ENCODE measurements at places on chromosomes 2 and 18. TPM values are rescaled to one million over a fixed set of nuclear protein-coding genes. Genes with fewer than 3 reads are reported as not detected.

GRCh38 chr2:62348700-62349099, 152.8 kb downstream of the B3GNT2 start:
- DNase-seq: no peak

DNA sequence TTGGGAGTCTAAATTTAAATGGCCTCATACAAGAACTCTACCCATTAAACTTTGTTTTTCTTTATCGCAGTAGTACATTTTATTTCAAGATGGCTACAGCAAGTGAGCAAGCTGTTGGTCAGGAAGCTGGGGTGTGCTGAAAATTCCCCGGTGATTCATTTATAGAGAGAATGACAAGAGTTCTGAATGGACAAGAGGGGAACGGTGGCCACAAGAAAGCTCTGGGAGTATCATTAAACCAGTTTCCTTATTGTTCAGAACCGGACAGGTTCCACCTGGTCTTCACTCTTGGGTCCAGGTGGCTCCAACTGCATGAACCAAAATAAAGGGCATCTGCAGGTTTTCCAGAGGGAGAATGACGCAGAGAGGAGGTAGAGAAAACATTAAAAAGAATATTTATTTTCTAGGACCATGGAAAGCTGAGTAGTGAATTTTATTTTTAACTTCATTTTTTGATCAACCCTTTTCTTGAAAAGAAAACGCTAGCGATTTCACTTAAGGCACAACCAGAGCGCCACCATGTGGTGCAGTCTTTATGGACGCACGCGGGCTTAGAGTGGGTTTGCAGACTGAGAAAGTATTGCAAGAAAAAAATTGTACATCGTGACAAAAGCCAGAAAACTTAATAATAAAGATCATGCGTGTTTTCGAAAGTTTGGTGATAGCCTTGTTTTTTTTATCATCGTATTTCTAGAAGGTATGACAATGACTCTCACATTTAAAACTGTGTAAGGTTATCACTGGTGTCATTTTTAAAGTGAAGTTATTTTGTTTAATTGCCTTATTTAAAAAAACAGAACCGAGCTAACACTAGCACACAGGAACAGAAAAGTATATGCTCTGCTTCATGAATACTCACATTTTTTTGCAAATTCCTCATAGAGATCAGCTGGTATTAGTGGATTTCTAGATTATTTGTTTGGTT, 97.9 kb upstream of the NOL4 start:
- DNase-seq: no peak

DNA sequence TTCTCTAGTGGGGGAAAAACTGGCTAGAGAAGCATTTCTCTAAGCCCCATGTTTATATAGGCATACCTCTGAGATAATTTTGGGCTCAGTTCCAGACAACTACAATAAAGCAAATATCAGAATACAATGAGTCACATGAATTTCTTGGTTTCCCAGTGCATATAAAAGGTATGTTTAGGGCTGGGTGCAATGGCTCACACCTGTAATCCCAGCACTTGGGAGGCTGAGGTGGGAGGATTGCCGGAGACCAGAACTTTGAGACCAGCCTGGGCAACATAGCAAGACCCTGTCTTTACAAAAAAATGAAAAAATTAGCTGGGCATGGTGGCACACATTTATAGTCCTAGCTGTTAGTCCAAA, 22.2 kb downstream of the TSN start:
- no peak for DNase-seq

GRCh38 chr18:76518860-76519538, 24.0 kb upstream of the ZNF516 start:
- no peak for DNase-seq

GRCh38 chr2:95320344-95320712, 23.2 kb downstream of the KCNIP3 start:
- no peak for DNase-seq

GRCh38 chr2:238527565-238527964, 100.8 kb downstream of the ASB1 start:
- no peak for DNase-seq

- DNase-seq: no peak
These were observed 66.7 kb downstream of the PTPN4 start for GRCh38 chr2:119826370-119826961.

DSG4 gene
- not detected for total RNA-seq

IL36B gene
- not detected for total RNA-seq

Measured in naive thymus-derived CD4-positive, alpha-beta T cell (primary cell).